HFF-Myc (cell line): ENCODE measurements at places on chromosomes 16 and 17.

DNA sequence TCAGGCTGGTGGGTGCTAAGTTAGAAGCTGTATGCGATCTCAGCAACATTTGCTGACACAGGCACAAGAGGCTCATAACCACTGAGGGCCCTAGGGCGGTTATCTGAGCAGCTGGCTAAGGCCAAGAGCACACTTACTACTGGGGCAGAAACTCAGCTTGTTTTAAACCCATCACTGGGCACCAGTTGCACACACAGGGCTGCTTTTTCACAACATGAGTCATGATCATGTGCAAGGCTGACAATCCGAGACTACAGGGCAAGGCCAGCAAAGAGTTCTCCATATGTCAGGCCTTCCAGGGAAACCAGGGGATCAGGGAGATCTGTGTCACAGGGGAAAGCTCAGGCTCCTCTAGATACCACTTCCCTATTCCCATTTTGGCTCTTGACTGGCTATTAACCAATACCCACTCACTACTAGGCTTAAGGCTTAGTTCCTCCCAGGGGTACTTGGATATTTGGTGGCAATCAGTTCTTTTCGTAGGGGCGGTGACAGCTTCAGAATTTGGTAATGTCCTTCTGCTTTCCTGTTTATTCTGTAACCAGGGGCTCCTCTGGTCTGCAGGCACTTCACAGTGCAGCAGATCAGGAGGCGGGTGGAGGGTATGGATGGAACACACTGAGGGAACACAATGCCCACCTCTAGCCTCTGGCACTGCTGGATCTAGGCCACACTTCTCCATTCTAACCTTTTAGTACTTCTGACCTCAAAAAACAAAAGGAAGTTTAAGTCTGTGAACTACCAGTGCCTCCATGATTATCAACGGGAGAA lies 44.9 kb upstream of the ERN1 start:
- peak; percentile 80 for DNase-seq

DNA sequence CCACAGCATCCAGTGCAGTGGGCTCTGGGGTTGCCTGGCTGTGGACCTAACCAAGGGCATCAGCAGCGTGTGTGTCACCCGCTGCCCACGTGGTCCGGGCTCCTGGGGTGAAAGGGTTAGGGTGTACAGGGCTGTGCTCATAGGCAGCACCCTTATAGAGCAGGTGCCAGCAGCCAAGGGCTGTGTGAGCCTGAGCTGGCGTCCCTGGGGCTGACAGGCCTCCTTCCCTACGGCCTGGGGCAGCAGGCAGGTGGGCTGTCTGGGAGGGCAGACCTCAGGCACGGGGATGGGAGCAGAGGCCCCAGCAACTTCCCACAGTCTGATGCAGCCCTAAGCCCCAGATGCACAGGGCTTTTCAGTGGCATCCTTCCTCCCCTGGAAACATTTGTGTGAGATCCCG lies 13.9 kb downstream of the CD300A start:
- no peak for DNase-seq

GRCh38 chr16:13376174-13376573 lies 474.8 kb downstream of the SHISA9 start:
- no peak for DNase-seq

DNA sequence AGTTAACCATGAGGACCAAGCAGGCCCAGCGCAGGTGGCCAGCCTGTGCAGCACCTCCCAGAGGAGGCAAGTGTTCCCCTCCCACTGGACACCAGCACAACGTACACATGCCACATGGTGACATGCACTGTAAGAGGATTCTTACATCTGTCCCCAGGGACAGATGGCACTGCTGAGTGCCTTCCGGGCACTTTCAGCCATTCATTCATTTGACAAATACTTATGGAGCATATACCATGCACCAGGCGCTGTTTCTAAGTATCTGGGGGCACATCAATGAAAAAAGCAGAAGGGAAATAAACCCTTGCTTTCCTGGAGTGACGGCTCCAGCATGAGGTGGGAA lies 79.6 kb downstream of the GAS7 start:
- no peak for DNase-seq

DNA sequence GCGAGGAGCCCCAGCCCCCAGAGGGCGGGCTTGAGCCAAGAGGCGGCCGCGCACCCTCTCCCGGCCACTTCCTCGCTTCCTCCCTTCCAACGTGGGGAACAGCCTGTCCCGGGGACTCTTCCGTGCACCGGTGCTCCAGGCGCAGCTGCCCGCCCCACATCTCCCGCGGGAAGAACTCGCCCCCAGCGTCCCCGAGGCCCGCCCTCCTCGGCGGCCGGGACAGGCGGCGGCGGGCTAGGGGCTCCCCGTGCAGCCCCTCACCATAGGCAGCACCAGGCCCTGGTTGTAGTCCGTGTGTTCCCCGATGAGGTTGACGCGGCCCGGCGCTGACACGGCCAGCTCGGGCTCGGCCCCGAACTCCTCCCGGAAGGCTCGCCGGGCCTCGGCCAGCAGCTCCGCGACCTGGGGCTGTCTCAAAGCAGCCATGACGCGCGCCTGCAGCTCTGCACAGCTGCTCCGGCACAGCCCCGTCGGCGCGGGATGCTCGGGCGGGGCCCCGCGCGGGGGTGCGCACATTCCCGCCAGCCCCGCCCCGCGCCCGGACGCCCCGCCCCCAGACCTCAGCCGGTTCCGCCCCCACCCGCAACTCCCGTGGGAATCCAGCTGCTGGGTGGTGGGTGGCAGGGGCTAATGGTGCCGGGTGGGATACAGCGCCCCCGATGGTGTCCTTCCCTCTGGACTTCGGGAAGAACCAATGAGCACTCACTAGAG lies at the start of gene GALK1:
Gene GALK1 (minus strand): TSS at position 482 of the 711 bp plus-strand sequence. CDS start 56 bp downstream, at position 426.
- no peak for DNase-seq

GRCh38 chr17:40951011-40951622 lies 13.7 kb upstream of the KRT23 start:
- DNase-seq = no peak

- DNase-seq = no peak
These were observed 82.9 kb downstream of the KSR1 start for GRCh38 chr17:27539152-27539551.

DNA sequence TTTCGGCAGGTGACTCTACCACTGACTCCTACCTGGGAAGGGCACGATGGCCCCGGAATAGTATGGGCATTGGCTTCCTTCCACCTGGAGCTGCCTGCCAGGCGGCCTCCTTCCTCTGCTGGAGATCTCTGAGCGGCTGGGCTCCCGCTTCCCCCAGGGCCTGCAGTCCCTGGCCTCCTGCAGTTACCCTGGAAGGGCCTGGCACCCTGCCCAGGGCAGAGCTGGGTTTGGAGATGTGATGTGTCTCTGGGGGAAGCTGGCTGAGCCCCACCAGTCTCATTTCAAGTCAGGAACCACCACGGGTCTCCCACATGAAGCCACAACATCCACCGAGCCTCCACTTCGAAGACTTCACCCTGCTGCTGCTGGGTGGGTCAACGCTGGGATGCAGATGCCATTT lies 97.9 kb downstream of the IRF8 start:
- DNase-seq = no peak

GRCh38 chr17:57889892-57890856 lies 40.3 kb upstream of the MRPS23 start:
- no peak for DNase-seq

DNA sequence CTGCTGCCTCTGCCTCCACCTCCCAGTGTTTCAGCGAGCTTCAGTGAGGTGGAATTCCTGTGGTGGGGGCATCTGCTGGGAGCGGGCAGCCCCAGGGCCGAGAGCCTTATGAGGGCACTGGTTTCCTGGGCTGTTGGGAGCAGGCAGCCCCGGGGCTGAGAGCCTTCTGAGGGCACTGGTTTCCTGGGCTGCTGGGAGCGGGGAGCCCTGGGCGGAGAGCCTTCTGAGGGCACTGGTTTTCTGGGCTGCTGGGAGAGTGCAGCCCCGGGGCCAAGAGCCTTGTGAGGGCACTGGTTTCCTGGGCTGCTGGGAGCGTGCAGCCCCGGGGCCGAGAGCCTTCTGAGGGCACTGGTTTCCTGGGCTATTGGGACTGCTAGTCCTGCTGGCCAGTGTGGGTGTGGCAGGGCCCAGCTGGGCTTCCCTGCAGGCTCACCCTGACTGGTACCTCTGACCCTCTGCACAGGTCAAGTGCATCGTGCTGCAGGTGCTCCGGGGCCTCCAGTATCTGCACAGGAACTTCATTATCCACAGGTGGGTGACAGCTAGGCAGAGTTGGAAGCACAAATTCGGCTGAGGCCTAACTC lies 5.6 kb downstream of the CDK10 start:
- no peak for DNase-seq

DNA sequence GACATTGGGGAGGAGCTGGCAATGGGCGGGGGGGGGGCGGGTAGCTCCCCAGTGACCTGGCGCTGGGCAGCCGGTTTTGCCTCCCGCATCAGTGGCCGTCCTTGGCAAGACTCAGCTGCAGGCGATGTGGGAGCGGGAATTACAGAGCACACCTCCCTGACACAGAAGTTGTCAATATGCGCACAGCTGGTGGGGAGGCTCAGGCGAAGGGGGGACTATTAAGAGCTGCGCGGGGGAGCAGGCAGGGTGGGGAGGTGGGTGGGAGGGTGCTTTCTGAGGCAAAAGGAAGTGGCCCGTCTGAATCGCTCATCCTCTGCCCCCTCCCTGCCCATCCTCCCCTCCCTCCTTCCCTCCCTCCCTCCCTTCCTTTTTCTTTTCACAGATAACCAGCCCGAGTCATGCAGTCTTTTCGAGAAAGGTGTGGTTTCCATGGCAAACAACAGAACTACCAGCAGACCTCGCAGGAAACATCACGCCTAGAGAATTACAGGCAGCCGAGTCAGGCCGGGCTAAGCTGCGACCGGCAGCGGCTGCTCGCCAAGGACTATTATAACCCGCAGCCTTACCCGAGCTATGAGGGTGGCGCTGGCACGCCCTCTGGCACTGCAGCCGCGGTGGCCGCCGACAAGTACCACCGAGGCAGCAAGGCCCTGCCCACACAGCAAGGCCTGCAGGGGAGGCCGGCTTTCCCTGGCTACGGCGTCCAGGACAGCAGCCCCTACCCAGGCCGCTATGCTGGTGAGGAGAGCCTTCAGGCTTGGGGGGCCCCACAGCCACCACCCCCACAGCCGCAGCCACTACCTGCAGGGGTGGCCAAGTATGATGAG lies 44.0 kb downstream of the SREBF1 start:
- DNase-seq = no peak

DNA sequence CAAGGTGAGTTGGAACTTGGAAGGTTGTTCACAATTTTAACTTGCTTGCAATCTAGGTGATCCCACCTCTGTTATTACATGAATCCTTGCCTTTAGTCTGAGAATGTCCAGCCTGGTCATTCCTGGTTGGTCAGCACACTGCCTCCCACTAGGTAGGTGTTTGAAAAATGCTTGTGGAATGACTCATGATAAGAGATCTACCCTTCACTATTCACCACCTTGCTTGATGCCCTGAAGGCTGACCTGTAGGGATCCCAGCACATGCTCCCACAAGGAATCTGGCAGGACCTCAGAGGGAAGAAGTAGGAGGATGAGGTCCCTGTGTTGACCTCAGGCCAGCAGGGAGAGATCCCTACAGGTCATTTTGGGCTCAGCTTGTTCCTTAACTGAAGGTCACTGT lies 30.2 kb upstream of the ABCA3 start:
- no peak for DNase-seq

GRCh38 chr16:17936766-17937402 lies 399.7 kb downstream of the NPIPA8 start:
- DNase-seq = no peak

- DNase-seq = peak; percentile 46
These were observed 34.0 kb upstream of the NLK start for GRCh38 chr17:28008513-28008912.

- DNase-seq = no peak
These were observed 76.2 kb downstream of the RAB11FIP4 start for GRCh38 chr17:31467502-31468256.

DNA sequence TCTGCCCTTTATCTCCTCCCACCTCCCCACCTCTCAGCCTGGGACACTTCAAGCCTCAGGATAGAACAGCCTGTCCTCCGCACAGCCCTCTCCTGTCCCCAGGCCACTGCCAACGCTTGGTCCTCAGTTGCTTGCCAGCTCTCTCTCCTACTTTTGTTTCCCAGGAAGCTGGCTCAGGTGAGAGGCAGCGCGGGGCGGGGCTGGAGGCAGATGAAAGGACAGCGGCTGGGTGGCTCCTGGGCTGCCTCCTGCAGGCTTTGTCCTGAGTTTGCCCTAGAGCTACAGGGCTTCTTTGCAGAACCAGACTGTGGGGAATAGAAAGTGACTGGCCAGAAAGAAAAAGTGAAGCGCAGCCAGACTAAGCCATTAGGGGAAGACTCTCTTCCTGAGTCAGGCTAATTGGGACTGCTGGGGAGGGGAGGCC lies 48.2 kb upstream of the CDC42EP4 start:
- DNase-seq = no peak

DNA sequence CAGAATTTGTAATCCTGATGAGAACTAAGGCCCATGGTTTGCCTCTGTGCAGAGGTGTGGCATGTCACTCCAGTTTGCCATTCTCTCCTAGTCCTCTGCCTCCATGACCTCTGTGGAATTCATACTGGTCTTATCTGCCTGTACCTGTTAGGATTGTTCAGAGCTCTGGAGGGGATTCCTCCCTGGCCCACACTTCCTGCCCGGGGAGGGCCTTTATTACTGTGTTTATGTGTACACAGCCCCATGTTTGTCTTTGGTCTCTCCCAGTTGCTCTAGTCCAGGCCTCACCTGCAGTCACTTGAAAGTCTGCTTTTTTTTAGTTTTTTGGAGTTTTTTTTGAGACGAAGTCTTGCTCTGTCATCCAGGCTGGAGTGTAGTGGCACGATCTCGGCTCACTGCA lies 36.4 kb downstream of the RHBDL3 start:
- no peak for DNase-seq

DNA sequence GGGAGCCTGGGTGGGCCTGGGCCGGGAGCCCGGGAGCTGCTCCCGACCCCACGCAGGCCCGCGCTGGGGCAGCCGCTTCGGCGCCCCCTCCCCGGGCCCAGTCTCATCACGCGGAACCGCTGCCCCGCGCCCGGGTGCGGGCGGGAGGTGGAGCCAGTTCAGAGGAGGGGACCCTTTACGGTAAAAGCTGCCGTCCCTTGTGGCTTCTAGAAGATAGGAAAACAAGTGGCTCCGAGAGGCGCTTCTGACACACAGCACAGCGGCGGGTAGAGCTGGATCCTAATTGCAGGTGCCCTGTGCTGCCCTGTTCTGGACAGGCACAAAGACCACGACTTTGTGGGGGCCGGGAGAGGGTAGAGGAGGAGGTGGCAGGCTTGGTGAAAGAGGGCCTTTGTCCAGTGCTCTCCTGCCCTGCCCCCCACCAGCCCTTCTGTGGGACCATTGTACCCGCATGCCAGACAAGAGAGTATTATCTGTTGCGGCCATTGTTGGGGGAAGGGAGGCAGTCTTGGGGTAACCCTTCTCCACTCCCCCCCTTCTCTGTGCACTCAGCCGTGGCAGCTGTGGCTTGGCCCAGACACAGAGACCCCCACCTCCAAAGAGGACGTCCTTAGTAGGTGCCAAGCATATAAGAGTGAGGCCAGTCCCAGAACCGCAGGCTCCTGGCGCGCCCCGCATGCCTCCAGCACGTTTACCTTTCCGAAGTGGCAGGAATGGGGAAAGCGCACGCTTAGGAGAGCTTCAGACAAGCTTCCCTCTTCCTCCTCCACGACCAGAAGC lies 736 bp downstream of the CNP start:
- no peak for DNase-seq

- no peak for DNase-seq
These were observed 152.2 kb downstream of the SNX11 start for GRCh38 chr17:48259694-48260291.
